NCI-H1694 treated with DMSO at 0.1 percent for 48 hours (cell line): ENCODE measurements at places on chromosomes 13 and 19.

GRCh38 chr13:104782741-104783140, 1716.5 kb upstream of the SLC10A2 start:
- no peak for DNase-seq

DNA sequence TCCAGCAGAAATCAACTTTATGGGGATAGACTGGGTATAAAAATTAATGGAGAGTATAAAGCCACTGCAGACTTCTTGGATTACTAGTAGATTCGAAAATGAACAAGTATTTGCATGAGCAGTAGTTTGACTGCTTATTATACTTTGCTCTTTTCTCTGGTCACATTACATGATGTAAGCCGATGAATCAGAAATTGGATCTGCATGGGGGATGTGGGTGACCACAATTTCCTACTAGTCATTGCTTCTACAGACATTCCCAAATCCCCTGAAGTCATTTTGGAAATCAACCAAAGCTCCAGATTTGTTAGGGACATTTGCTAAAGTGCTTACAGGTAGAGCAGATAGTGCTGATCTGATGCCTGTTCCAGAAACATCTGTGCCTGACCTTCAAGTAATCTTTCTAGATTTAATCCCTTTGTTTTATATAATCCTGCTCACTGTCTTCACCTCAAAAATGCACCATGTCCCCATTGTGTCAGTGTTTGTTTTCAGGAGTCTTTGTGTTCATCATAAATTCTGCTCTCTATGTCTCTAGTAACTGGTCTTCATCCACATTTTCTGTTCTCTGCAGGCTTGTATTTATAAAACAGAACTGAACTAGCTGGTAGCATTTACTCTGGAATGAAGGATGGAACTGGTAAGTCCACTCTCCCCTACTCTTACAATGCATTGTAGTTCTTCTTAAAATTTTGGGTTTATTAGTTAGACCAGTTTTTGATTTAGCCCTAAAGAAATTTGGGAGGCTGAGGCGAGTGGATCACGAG, 201.5 kb upstream of the CSNK1A1L start:
- DNase-seq, result no peak

GRCh38 chr13:47564041-47564440, 437.0 kb downstream of the SUCLA2 start:
- DNase-seq, result no peak

DNA sequence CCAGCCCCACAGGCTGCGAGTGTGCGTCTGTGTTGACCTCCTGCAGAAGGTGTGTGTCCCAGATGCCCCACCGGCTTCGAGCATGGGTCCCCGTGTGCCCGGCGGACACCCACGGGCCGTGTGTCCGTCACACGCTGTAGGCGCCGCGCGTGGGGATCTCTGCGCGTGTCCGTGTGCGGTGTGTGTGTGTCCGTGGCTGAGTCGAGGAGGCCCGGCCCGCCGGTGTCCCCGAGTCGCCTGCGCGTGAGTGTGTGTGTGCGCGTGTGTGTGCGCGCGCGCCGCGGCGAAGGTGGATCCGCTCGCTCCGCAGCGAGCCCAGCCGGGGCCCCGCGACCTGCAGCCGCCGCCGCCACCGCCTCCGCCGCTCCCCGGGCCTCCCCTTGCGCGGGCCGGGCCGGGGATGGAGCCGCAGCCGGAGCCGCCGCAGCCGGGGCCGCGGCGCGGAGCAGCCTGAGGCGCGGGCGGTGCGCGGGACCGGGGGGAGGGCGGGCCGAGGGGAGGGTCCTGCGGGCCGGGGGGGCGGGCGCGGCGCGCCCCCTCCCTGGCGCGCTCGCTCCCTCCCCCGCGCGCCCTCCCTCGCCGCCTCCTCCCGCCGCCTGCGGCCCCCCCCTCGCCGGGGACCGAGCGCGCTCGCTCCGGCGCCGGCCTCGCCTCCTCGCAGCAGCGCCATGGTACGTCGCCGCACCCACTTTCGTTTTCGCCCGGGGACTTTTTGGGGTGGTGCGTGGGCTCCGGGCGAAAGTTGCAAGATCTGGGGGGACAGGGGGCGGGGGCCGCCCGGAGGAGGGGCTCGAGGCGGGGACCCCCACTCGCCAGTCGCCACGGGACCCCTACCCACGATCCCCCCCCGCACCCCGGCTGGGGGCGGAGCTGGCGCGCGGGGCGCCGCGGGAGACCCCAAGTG, 7.1 kb upstream of the NFIC start:
- no peak for DNase-seq

- peak; percentile 19 for DNase-seq
These were observed 7.0 kb upstream of the WBP4 start for GRCh38 chr13:41054212-41054877.

- no peak for DNase-seq
These were observed 55.1 kb downstream of the RFX2 start for GRCh38 chr19:6055013-6055795.

DNA sequence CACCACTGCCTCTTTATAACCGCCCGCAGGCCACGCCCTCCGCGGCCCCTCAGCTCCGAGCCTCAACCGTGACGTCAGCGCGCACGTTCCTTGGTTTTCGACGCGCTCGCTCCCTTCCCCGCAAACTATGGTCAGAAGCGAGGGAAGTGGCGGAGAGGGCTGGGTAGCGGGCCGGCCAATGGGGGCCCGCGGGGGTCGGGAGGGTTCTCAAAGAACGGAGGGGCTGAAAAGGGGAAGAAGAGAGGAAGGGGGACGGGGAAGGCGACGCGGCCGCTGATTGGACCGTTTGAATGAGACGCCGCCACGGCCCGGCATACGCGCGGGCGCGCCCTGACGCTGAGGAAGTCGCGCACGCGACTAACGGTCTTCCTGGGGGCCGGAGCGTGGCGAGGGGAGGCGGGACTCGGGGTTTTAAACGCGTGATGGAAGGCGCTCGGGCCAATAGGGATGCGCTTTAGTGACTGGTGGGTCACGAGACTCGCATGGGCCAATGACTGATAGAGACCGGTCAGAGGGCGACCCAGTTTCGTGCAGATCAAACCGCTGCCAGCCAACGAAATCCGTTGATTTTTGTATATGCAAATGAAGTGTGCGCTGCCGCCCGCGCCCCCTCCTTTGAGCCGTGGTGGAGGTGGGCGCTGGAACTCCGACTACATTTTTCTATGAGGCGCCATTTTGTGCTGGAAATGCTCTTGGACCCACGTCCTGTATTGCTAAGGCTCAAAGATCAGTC, 378 bp upstream of the UBE2S start:
- DNase-seq, result peak; percentile 99

- DNase-seq, result peak; percentile 96
These were observed 253.0 kb downstream of the PCDH9 start for GRCh38 chr13:66977161-66977560.

DNA sequence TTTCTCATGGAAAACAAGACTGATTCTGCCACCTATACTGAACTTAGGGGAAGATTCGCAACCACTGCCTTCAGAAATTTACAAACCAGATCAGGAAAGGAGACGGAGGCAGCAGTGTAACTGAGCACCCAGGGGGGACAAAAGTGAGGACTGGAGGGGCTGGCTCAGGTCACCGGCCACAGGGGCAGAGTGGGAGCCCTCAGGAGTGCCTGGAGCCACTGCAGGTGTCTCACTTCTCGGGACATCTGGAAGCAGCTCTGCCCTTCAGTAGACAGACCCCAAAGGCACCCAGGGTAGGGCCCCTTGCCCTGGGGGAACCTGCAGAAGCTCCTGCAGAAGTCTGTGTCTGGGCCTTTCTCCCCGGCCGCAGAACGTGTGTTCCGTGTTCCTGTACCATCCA, 5.8 kb downstream of the ARHGEF7 start:
- DNase-seq, result no peak

DNA sequence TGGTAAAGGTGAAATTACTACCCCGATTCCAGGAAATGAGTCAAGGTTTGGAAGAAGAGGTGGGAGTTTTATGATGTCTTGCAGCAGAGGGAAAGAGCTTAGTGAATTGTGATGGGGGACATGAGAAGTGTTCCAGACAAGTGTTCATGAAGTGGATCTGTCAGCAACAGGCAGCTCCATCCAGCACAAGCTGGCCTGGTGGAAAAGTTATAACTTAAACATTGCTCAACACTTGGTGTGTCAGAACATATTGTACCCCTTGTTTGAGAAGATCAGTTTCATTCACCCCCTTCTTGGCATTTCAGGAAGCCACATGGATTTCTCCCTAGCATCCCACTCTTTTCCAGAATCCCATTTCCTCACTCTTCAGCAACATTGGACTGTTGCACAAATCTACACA, 222.0 kb downstream of the B3GLCT start:
- no peak for DNase-seq
